ENCODE measurements at places on chromosomes 1 and 21. TPM values are rescaled to one million over a fixed set of nuclear protein-coding genes. Genes with fewer than 3 reads are reported as not detected.

The RPE65 gene
- polyA plus RNA-seq, result not detected

DNA sequence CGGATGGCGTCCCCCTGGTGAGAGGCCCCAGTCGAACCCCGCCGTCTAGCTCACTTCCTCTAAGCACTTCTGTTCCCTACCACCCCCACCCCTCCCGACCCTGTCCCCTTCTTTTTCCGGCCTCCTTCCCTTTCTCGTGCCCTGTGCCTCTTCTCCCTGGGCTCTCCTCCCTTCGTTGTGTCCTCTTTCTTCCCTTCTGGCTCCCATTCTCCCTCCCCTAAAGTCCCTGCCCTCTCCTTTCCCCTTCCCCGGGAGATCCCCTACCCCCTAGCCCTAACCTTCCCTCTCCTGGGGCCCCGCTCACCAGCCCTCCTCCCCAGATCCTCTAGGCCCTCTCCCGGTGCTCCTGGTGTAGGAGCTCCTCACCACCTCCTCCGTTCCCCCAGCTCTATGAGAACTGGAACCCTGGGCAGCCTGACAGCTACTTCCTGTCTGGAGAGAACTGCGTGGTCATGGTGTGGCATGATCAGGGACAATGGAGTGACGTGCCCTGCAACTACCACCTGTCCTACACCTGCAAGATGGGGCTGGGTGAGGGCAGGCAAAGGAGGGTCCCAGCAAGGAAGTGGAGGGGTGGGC lies 15.9 kb downstream of the BCAN start:
- H3K4me1 ChIP-seq, result peaks cover 55% of the 10 kb centered on the region
- H3K27me3 ChIP-seq, result peaks cover 36% of the 10 kb centered on the region
- H3K36me3 ChIP-seq, result no peaks in the 10 kb centered on the region
- peak overlapping the region; percentile 86 for H3K4me3 ChIP-seq
- H3K27ac ChIP-seq, result peak overlapping the region; percentile 84
- DNase-seq, result no peak

- no peaks in the 10 kb centered on the region for H3K36me3 ChIP-seq
- peaks cover 20% of the 10 kb centered on the region for H3K4me1 ChIP-seq
- no peak overlapping the region for H3K4me3 ChIP-seq
- no peak overlapping the region for H3K27ac ChIP-seq
- DNase-seq, result no peak
Measured at GRCh38 chr1:97610748-97611147, 310.1 kb downstream of the DPYD start.

The PRAMEF33 gene
- polyA plus RNA-seq, result not detected

- no peaks in the 10 kb centered on the region for H3K36me3 ChIP-seq
- no peak overlapping the region for H3K4me3 ChIP-seq
- no peak overlapping the region for H3K27ac ChIP-seq
- no peak for DNase-seq
- no peaks in the 10 kb centered on the region for H3K4me1 ChIP-seq
- no peaks in the 10 kb centered on the region for H3K27me3 ChIP-seq
Measured at GRCh38 chr1:119882132-119883049, 13.9 kb downstream of the ADAM30 start.

- H3K27me3 ChIP-seq, result peaks cover 2% of the 10 kb centered on the region
- H3K4me1 ChIP-seq, result no peaks in the 10 kb centered on the region
- no peaks in the 10 kb centered on the region for H3K36me3 ChIP-seq
- no peak overlapping the region for H3K27ac ChIP-seq
- DNase-seq, result no peak
- H3K4me3 ChIP-seq, result no peak overlapping the region
Measured at GRCh38 chr1:235584973-235585372, 64.6 kb downstream of the GNG4 start.

GRCh38 chr1:12544992-12545391 lies 73.0 kb downstream of the DHRS3 start:
- no peak overlapping the region for H3K4me3 ChIP-seq
- no peaks in the 10 kb centered on the region for H3K4me1 ChIP-seq
- no peak for DNase-seq
- no peaks in the 10 kb centered on the region for H3K36me3 ChIP-seq

DNA sequence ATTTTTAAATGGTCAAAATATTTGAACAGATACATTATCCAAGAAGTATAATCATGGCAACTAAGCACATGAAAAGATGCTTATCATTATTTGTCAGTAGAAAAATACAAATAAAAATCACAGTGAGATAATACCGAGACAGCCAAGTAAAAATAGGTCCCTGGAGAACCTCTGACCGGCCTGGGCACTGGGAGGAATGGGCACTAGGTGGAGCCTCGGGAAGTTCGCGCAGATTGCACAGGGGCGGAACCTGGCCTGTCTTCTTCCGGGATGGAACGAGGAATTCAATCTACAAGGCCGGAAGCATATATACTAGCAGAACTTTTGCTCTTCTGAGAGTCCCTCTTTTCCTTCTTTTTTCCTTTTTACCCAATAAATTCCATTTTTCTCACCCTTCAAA lies 148.5 kb upstream of the CHRM3 start:
- no peaks in the 10 kb centered on the region for H3K36me3 ChIP-seq
- peaks cover 1% of the 10 kb centered on the region for H3K27me3 ChIP-seq
- no peak overlapping the region for H3K27ac ChIP-seq
